ENCODE measurements at places on chromosomes 4 and X.

DNA sequence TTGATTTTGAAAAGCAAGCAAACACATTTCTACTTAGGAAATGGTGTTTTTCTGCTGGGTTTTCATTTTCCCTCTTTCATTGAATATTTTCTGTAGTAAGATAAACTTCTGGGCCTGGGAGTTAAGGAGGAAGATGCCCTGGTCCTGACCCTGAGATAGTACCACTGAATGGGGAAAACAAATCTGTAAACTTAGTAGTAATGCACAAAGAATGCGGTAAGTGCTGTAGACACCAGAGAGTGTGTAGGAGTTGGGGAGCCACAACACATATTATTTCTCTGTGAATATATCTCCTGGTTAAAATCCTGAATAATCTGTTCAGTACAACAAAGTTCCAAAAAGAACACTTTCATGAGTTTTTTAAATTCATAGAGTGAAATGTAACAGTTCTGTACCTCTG, 178.3 kb downstream of the MAPK10 start:
- DNase-seq: no peak

GRCh38 chr4:174111422-174111821, 172.0 kb downstream of the FBXO8 start:
- no peak for DNase-seq

DNA sequence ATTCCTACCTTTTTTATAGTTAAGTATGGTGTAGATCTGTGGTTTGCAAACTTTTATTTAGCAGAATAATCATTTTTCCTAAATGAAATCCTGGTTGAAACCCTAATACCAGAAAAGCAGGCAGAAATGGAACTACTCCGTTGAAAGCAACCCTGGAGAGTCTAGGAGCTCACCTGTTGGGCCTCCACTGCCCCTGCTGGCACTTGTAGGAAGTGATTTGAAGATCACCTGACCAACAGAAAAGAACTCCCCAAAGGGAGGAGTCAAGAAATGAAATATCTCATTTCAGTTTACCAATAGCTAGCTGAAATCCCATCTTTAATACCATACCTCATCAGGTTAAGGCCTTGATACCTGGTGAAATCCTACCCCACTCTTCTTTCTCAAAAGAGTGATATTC, 277.1 kb downstream of the KLHL13 start:
- DNase-seq: no peak

- DNase-seq: no peak
These were observed 82.5 kb downstream of the ARHGEF9 start for GRCh38 chrX:63702556-63702955.

- no peak for DNase-seq
These were observed 59.7 kb upstream of the WDR44 start for GRCh38 chrX:118286066-118286762.

- DNase-seq: peak; percentile 10
These were observed at the start of gene PLXNA3 for GRCh38 chrX:154458116-154458953. Gene PLXNA3 (plus strand): TSS chrX:154458281. CDS start chrX:154460184, 1,903 bp downstream.

- DNase-seq: no peak
These were observed 31.0 kb upstream of the HTRA3 start for GRCh38 chr4:8238515-8239053.

GRCh38 chr4:46016306-46016705, 107.5 kb downstream of the GABRG1 start:
- DNase-seq: no peak

- no peak for DNase-seq
These were observed 34.6 kb upstream of the CABS1 start for GRCh38 chr4:70300215-70300614.

DNA sequence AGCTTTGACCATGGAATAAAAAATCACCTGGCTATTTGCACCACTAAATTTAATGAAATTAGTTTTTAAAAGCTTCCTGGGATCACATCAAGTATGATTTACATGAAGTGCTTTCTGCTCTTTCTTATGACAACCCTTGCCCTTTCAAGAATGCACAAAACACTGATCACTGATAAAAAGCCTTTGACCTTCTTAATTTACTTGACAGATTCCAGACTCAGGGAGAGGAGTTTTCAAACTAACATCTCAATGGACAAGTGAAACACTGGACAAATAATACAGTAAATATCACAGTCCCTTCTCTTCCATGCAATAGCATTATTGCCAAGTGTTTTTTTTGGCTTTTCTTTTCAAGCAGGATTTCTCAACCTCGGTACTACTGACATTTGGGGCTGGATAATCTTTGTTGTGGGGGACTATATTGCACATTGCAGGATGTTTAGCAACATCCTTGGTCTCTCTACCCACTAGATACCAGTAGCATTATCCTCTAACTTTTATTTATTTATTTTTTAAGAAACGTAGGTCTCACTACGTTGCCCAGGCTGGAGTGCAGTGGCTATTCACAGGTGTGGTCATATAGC, 86.3 kb downstream of the ZNF827 start:
- DNase-seq: no peak

DNA sequence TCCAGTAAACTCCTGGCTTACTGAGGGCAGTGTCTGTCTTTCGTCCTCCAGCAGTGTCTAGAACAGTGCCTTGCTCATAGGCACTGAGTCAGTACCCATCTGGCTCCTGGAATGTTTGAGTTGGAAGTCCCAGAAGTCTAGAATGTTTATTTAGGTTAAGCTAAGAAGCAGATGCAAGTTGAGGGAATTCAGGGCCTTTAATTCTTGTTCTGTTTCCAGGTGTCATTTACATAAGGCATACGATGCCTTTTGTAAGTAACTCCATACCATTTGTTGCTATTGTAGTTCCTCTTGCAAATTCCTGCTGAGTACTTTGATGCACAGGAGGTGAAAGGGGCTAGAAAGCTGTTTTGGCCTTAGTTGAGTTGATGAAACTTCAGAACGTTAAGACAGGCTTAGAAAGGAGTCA, 22.2 kb downstream of the ARHGAP10 start:
- DNase-seq: no peak

- no peak for DNase-seq
These were observed 21.3 kb upstream of the PNPLA4 start for GRCh38 chrX:7948483-7948882.

DNA sequence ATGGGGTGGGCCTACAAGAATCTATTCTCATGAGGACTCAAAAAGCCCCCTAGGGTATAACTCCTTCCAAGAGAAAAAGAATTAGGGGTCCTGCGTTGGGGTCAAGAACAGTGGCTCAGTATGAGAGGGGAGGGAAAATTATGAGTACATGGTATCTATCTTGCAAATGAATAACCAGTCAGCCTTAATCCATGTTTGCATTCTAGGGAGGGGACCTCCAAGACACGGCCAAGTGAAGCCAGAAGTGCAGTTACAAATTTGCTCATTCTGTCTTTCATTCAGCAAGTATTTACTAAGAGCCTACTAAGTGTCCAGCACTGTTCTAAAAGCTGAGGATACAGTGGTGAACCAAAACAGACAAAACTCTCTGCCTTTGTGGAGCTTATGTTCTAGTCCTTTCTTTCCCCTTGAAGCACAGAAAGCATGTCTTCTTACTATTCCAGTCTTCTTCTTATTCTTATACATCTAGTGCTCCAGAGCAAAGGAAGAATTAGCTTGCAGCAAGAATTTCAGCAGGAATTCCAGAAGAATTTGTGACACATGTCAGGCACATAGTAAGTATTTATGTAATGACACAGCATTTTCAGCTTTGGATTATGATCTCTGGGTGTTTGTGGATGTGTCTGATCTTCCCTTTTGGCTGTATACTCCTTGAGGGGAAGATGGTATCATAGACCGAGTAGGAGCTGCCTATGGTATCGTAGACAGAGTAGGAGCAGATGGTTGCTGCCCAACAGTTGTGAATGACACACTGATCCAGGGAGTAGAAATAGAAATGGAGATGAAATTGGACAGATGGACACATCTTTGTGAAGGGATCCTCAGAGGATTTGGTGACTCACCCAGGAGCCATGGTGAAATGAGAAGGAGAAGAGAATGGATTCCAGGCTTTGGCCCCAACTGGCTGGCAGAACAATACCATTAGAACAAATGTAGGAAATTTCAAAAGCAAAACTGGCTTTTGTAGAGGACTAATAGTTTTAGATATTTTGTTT, 75.9 kb downstream of the COQ2 start:
- DNase-seq: no peak

- no peak for DNase-seq
These were observed 3.8 kb downstream of the G6PD start for GRCh38 chrX:154542723-154543424.

DNA sequence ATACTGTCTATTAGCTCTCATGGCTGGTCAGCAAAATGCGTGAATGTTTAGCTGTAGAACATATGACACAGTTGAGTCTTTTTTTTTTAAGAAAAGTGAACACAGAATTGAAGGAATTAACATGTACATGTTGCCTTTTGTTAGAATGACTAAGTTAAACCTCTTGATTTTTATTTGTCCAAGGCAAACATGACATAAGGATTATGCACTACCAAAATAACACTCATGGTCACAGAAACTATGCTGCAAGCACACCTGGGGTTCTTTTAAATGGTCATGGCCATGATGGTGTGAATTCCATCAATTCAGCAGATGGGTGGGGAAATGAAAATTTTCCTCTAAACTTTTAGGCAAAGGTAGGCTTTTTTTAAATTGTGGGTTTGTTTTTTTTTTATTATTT, 80.1 kb upstream of the CXCL13 start:
- DNase-seq: no peak

- DNase-seq: no peak
These were observed 72.1 kb downstream of the ARHGEF38 start for GRCh38 chr4:105624530-105624929.

DNA sequence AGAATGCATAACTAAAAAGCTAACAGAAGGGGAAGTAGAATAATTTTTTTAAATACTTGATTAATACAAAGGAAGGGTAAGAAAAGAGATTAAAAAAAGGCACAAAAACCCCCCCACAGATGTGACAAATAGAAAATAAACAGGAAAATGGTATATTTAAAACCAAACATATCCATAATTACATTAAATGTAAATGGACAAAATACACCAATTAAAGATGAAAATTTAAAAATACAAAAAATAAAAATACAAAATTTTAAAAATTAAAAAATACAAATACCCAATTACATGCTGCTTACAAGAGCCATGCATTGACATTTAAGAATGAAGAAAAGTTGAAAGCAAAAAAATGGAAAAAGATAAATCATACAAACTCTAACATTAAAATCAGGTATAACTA, 86.0 kb downstream of the SEL1L3 start:
- DNase-seq: no peak

- no peak for DNase-seq
These were observed 2.1 kb downstream of the PLCXD1 start for GRCh38 chrX:283115-283845.

- DNase-seq: no peak
These were observed 80.5 kb downstream of the ZNF330 start for GRCh38 chr4:141301216-141301615.

DNA sequence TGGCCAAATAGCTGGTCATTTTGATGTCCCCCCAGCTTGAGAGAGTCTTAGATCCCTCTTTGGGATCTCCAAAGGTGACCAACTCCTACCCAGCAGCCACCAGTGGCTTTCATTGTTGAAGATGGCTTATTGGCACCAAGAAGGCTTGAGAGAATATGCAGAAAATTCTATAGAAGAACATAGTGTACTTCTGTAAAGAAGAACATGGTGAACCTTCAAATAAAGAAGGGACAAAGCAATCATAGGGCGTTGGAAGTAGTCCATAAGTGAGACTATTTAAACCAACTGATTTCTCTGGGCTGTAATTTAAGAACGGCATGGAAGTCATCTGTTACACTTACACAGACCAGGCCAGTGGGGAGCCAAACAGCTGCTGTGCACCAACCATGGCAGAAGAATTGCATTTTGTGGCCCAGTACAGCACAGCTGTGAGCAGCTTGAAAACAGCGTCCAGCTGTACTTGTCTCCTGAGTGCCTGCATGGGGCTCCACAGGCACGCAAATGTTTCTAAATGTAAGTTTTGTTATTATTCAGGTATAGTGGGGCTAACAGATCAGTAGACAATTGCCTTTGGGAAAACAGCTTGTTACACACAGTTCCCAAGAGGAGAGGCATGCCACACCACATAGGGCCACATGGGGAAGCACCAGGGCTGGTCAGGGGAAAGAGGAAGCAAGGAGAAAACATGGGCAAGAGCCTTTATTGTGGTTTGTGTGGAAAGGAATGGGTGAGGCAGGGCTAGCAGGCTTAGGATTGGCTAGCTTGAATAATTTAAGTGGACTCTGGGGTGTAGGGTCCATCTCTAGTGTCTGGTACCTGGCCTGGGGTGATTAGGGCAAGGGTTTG, 125.0 kb downstream of the ARHGAP6 start:
- DNase-seq: no peak

- no peak for DNase-seq
These were observed 105.9 kb upstream of the ETNPPL start for GRCh38 chr4:108868606-108869227.

GRCh38 chr4:174365018-174365587, 81.4 kb downstream of the CEP44 start:
- DNase-seq: no peak

DNA sequence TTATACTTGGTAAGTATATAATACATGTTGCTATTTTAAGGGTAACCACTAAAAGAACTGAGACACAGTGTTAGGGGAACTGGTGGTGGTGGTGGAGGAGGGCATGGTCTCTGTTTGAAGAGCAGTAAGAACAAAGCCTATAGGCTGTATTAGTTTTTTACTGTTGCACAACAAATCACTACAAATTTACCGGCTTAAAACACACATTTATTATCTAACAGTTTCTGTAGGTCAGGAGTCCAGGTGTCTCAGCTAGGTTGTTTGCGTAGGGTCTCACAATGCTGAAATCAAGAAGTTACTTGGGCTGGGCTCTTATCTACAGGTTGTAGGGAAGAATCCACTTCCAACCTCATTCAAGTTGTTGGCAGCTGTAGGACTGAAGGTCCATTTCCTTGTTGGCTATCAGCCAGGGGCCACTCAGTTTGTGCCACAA, 52.6 kb downstream of the CASK start:
- DNase-seq: no peak

- no peak for DNase-seq
These were observed 35.1 kb upstream of the TBL1X start for GRCh38 chrX:9429767-9430166.

- peak; percentile 27 for DNase-seq
These were observed 61.7 kb downstream of the MAML3 start for GRCh38 chr4:140092094-140092851.

All from anterior cingulate cortex (tissue), 58 donors.